ENCODE measurements at places on chromosomes 5 and 9.

DNA sequence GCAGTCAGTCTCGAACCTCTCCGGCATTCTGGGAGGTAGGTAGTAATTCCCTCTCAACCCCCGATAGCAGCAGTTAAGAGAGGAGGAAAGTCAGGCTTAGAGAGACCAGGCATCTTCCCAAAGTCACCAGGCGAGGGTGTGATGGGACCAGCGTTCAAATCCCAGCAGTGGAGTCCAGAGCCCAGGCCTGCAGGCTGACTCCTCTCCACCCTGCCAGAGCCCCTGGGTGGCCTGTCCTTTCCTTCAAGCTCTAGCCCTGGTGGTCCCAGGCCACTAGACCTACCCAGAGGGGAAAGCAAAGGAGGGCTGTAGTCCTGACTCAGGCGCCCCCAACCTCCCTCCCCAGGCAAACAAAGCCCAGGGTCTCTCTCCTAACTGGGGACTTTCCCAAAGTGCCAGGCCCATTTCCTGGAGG is 4.2 kb upstream of the NR5A1 start:
- no peak for DNase-seq

DNA sequence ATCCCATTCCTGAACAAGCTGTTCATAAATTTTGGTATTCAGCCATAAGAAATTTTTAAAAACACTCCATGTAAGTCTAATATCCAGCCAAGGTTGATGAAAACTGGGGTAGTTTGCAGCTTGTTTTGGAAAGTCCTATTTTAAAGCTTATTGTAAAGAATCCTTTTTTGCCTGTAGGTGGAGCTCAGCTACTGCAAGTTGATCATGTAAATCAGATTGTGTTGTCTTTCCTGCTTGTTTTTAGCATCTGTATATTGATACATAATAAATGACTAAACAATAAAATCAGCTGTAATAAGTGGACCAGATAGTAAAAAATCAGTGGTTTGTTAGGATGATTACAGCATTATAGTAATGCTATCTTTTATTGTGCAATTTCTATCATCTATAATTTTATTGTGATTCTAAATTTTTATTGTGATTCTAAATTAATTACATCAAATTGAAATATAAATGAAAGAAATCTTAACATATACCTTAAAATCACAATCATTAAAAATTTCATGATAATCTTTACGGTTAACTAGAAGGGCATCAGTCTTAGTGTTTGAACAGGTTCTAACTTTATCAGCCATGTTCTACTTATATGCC is 42.4 kb downstream of the CWC27 start:
- DNase-seq = peak; percentile 10

DNA sequence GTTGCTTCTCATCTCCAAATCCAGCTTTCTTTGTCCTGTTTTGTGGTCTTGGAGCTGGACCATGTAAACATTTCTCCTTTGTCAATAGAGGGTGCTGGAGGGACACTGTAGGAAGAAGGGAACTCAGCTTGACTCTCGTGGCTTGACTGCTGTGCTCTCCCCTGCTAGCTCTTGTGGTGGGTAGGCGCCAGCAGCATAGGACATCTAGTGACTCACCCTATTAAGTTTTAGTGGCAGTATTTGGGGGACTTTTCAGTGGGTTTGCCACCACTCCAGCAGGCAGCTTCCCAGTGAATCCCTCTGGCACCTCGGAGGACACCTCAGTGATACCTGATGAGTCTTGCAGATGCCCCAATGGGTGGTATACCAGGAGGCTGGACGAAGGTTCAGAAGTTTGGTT is 97.8 kb downstream of the TSSK1B start:
- DNase-seq = peak; percentile 53

DNA sequence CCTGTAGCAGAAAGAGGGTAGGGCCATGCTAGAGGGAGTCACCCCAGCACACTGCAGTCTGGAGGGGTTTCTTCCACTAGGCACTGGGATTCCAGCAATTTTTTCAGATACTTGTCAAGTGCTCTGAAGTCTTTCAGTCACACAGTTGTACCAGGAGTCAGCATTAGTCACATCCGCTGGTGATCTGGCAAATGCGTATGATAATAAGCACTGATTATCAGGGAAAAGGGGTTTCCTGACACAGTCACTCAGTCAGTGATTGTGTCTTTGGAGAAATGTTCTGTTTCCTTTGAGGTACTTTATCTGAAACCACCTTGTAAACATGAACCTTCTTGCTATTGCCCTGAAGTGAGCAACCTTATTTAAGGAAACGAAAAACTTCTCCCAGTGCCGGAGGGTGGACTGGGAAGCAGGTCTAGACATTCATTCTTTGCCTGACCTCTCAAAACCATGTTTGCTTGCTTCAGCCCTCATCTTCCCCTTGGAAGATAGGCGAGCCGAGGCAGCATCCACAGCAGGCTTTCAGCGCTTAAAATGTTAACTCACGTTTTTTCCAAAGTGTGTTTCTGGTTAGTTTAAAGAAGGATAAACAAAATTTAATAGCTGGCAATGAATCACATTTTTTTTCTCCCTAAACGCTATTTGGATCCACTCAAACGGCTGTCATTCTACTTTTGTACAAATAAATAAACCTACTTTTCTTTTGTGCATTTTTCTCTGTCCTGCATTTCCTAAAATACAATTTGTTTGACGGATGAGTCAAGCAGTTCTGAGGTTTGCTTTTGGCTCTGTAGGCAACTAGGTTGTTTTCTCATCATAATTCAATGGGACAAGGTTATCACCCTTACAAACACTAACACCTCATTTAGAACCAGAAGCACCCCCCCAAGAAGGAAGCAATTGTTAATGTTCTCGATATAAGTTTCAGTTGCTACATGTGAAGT is 77.7 kb downstream of the FOXD1 start:
- no peak for DNase-seq

DNA sequence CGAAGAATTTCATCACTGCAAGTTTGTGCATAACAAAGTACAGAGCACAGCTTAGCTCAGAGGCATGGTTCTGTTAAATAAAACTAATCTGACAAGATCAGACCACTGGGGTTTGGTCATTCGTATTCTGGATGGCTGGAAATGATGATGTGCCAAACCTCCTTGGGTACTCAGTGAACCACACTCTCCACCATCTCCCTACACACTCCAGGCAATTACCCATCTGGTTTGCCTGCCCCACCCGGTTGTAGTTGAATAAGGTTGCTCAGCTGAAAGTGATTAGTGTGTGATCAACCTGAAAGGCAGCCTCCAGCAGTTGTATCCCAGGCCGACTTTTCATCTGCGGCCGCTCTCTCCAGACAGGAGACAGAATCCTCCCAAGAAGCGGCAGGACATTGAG is 371.4 kb downstream of the TLE1 start:
- DNase-seq = peak; percentile 38

- DNase-seq = no peak
Observed at GRCh38 chr5:181207214-181207959, 2.4 kb upstream of the TRIM7 start.

GRCh38 chr9:105144841-105145240 is 99.6 kb upstream of the SLC44A1 start:
- DNase-seq = no peak

- DNase-seq = no peak
Observed at GRCh38 chr9:93653760-93654159, 77.4 kb downstream of the PHF2 start.

DNA sequence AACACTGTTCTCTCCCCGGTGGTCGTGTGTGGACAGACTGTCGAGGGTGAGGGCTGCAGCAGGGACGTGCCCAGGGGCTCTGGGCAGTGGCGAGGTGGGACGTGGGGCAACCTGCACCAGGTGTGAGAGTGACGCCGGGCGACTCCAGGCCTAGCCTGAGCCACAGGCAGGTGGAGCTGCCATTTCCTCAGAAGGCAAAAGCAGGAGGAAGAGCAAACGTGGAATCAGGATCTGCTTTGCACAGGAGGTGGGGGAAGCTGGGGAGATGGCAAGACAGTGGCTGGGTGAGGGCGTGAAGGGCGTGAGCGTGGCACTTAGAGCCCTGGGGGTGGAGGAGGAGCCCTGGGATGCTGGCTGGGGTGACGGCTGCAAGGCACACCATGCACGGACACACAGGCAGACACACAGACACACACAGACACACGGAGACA is 39.6 kb upstream of the NSMF start:
- DNase-seq = no peak

- DNase-seq = no peak
Observed at GRCh38 chr9:113436728-113437515, 26.4 kb downstream of the C9orf43 start.

DNA sequence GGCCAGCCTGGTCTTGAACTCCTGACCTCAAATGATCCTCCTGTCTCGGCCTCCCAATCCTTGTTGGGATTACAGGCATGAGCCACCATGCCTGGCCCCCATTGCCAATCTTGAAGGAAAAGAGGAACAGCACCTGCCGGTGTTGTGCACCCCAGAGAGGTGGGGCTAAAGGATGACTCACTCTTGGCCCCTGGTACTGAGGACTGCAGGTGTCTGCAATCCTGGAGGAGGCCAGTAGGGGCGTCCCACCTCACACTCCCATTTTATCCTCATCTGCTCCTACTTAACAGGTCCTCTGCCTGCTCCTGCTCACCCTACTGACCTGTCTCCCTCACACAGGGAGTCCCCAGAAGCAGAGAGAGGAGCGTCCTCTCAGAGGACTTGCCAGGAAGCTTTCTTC is 390.4 kb downstream of the ARHGEF28 start:
- DNase-seq = no peak

DNA sequence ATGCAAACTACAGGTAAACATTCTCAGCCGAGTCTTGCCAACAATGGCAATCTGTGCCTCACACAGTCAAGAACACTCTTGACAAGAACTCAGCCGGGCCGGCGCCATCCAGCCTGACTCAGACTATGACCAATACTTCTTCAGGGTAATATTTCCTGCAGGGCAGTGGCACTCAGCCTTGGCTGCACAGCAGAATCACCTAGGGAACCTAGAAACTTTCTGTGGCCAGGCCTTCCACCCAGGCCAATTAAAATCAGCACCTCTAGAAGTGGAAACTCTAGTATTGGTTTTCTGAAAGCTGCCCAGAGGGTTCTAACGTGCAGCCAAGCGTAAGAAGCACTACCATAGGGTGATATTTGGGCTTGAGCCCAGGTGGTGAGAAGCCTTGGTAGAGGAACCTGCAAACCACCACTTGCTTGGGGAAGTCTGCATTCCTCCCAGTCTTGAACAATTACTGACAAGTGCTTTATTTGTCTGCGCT is 120.6 kb downstream of the TTLL11 start:
- no peak for DNase-seq

GRCh38 chr5:38853753-38854470 is 8.1 kb downstream of the OSMR start:
- DNase-seq = no peak

DNA sequence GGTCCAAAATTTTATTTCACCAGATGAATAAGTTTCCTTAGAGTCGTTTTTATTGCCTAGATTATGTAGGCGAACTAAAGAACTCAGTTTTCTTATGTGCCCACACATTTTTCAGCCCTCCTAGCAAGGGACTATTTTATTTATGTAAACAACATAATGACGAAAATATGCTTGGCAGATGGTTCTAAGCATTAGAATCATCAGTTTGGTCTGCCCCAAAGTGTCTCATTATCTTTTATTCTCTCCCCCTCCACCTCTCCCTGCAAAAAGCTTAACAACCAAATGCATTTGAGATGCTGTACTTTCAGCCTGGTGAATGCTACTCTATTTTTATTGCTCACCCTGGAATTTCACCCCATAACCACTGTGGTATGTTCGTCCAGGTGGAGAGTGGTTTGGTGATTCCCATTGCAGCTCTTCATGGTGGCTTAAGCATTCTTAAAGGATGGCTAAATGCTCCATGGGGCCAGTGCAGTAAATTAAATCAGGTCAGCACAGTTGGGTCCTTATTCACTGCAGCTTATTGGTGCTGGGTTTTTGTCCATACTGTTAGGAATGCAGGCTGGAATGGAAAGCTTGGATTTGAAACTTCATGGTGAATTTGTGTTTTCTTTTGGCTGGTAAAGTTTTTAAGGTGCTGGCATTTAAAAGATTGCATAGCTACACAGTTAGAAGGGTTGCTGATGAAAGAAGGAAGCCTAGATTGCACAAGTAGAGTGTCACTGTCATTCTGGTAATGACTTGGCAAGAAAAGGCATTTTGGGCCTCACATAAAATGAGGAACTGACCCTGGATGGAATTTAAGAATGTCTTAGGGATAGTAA is 39.2 kb downstream of the TLE4 start:
- DNase-seq = no peak

GRCh38 chr9:129569502-129570449 is 51.1 kb downstream of the C9orf50 start:
- no peak for DNase-seq

GRCh38 chr9:113598883-113599282 is 135.4 kb downstream of the RGS3 start:
- no peak for DNase-seq

DNA sequence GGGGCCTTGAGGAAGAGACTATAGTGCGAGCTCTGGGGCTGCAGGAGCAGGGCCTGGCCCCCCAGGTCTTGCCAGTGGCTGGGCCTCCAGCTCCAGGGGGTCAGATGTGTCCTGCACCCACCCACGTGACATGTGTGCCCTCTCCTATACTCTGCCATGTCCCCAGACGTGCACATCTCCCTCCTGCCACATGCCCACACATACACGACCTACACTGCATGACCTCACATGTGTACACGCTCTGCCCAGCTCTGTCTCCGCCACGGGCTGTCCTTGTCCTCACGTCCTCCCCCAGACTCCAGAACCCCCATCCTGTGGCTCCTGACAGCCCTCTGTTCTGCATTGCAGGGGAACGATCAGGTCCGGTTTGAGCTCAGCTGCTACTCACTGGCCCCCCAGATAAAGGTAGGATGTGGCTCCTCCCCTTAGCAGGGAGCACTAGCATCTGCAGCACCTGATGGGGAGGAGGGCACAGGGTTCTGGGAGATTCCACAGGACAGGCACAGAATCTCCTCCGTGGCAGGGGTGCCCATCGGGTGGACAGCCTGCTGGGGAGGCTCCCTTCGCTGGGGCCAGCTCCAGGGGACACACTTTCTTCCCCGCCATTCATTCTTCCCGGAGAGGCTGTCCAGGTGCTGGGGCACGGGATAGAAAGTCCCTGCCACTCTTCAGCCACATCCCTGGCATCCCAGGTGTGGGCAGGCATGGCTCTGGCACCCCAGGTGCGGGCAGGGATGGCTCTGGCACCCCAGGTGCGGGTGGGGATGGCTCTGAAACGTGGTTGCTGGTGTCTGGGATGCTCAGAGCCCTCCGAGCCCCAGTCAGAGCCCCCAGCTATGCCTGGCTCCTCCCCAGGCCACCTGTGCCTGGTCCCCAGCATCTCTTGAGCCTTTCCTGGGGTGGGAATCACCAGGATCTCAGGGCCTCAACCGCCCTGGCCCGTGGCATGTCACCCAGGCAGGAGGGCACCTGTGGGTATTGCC is 19.3 kb downstream of the ASS1 start:
- DNase-seq = no peak

DNA sequence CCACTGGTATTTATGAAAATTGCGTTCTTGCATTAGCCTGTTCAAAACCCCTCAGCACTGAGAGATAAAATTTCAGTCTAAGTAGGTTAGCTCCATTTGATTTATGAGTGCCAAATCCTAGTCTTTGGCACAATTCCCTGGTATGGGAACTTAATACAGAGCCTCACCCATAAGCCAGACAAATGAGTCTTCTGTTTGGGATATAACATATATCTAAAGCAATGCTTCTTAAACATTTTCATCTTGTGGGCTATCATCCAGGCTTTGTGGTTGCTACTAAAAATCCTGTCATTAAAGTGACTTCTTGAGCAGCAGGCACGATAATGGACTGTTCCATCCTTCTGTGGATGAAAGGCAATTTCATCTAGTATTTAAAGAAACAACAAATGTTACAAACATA is 419.5 kb upstream of the ACTBL2 start:
- no peak for DNase-seq

Data from NCI-H446 treated with DMSO at 0.1 percent for 48 hours (cell line).